ENCODE measurements at places on chromosomes 16 and 17.

- no peak for DNase-seq
Observed at GRCh38 chr17:42475121-42475520, 16.4 kb downstream of the ATP6V0A1 start.

DNA sequence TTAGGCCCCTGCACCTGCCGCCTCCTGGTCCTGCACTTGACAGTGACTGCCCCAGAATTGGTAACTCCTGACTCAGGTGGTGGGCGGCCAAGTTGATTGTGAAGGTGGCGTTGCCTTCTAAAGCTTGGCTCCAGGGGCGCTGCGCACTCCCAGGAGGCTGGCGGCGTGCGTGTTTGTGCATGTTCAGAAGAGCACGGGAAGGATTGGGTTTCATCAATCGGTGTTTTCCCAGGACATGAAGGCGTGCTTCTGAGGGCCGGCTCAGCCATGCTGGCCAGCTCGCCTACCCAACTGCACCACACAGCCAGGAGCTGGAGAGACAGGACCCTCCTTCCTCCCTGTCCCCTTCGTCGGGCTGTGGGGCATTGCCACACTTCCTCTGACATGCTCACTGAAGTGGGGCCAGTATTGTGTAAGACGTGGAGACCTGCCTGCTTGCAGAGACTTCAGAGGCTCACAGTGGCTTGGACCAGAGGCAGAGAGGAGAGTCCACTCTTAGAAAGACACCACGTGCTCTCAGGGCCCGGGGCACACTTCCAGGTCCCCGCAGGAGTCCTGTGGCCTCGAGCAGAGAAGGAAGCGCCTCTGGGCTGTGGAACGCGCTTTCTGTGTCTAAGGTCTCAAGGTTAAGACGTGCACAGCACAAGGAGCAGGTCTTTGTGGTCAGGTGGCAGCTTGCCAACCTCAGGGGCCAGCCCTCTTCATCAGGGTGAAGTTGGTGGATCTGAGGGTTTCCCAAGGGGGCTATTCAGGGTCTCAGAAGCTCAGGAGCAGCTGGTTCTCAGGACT lies 2.8 kb downstream of the RAB40C start:
- DNase-seq = no peak

DNA sequence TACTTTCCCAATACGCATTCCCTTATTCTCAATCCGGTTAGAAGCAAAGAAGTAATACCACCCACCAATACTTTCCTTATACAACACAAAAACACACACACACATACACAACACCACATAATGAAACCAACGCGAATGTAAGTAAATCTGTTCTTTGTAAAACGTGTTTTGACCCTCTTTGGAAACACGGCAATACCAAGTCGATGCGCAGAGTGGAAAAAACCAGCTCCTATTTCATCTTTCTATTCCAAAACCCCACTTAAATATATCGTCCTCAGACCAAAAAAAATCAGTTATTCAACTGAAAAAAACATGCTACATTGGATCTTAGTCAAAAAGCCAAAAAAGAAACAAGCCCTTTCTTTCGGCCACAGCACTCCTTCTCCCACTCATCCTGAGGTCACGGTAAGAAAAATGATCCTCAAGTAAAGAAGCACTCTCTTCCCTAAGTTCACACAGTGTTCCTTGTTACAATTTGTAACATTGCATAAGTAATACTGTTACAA lies 31.0 kb upstream of the ARL4D start:
- DNase-seq = no peak

DNA sequence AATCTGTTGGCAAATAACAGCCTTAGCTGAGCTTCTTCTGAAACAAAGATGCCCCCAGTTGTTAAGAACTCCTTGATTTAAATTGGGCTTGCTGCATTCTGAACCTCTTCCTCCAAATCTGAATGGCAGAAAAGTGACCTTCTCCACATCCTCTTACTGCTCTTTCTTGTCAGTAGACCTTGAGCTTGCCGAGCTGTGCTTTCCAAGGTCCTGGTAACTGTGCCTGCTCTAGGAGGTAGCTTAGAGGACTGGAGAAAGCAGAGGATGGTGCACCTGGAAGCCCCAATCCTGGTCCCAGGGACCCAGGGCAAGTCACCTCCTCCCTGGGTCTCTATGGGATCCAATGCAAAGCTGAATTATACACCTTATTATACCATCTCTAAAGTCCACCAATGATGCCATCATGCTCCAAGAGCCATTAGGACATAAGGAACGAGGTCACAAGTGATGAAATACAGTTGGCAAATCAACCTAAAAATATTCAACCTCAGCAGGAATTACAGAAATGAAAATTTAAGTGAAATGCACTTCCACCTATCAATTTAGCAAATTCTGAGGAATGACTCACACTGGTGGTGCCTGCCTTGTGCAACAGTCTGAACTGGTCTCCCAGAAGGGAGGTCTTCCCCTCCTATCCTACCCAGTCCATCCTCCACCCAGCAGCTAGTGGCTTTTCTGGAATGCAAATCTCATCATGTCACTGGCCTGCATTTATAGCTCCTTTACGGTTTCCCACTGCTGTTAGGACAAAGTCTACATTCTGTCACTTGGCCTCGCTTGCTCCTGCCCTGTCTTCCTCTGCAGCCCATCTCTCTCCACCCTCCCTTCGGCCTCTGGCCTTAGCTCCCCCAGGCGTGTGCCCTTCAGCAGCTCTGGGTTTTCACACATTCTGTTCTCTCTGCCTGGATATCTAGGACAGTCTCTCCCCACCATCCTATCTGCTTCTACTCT lies 36.6 kb downstream of the TOM1L2 start:
- no peak for DNase-seq

DNA sequence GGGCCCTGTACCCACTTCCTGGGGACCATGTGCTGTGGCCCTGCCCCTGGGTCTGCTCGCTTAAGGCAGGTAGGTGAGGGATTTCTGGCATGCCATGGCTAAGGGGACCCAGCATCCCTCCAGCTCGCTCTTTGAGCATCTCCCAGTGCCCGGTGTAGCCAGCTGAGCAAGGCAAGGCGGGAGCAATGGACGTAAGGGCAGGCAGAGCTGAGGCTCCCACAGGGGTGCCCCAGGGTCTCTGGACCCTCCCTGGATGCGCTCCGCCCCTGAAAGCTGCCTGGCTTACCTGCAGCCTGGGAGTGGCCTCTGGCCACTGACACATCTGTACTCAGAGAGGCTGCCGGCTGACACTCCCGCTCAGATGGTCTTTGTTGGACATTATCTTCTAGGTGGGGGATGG lies 189.9 kb downstream of the IRF8 start:
- DNase-seq = no peak

DNA sequence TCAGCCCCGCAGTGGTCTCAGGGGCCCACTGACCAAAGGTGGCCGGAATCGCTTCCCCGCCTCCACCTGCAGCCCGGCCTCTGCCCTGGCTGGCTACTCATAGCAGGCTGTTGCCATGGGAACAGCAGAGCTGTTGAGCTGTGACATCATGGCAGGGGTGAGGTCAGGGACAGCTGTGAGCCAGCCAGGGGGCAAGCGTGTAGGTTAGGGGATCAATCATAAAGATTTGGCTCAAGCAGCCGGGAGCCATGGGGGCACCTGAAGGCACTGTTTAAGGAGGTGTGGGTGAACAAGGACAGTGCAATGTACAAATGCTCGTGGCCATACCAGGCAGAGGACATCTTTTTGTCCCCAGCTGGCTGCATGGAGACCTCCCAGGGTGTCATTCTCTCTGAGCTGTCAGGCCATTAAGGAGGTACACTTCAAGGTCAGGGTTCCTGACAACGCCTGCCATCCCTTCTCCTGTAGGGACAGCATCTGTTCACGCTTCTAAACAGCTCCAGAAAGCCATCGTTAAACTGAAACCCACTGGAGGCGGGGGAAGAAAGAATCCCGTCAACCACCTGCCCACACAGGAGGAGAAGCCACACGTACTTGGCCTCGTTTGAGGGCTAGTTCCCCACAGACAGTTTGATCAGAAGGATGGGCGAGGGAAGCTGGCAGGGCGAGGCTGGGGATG lies at the start of gene CEP295NL:
CEP295NL (minus strand) TSS at position 101 of the 679 bp plus-strand sequence. CDS start 1,373 bp downstream, outside the sequence.
- no peak for DNase-seq

DNA sequence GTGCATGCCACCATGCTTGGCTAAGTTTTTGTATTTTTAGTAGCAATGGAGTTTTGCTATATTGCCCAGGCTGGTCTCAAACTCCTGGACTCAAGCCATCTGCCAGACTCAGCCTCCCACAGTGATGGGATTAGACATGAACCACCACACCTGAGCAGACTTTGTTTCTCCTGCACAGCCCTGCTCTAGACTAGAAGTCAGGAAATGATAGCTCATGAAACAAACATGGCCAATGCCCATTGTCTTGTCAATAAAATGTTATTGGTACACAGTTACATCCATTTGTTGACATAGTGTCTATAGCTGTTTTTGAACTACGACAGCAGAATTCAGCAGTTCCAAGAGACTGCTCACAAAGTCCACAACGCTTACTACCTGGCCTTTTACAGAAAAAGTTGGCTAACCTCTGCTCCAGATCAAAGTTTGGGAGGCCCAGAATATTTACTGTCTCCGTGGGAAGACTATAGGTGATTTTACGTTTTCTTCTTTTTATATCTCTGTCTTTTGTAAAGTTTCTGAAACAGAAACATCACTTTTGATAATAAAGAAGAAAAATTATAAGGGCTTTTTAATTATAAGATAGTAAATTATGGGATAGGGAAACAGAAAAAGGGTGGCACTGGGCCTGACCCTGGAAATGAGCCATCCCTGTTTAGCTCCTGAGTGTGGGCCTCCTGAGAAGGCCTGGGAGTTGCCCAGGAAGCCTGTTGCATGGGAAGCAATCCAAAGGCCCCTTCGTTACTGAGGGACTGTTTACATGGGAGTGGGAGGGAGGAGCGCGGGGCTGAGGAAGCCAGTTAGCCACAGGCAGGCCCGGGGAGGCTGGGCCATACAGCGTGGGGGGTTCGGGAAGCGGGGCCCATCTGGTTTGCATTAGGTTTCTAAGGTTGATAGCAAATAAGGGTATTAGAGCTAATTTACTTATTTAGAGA lies 201.5 kb downstream of the IRF8 start:
- no peak for DNase-seq

DNA sequence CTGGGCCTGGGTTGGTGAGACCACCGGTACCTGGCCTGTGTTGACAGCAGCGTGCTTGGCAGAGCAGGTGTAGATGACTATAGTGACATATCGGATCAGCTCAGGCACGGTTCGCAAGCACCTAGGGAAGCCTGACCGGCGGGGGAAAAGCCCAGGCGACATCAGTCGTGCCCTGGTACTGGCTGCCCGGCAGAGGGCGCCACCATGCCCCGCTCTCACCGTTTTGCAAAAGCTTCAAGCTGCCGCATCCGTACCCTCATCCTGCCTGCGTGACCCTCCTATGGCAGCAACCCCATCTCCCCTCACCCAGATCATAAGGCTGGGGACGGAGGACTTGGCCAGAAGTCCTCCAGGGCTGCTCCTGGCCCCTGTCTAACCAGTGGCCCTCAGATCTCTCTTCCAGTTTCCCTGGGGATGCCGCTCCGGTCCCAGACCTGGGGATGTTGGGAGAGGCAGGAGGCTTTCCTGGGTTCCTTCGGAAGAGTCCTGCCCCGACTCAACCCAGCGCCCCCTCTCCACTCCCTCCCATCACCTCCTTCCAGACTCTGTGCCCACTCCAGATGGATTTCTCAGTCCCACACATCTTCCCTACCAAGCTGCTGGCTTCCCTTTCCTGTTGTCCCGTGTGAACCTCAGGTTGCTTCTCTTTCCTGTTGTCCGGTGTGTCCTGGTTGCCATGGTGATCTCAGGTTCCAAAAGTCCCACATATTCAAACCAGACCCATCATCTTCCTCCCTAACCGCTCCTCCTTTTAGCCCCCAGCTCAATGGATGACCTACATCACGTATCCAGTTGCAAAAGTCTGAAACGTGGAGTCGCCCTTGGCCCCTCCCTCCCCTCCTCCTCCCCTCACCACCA lies 13.7 kb downstream of the ALOX12B start:
- DNase-seq = peak; percentile 84

GRCh38 chr16:65510850-65511249 lies 389.0 kb upstream of the CDH11 start:
- DNase-seq = no peak

DNA sequence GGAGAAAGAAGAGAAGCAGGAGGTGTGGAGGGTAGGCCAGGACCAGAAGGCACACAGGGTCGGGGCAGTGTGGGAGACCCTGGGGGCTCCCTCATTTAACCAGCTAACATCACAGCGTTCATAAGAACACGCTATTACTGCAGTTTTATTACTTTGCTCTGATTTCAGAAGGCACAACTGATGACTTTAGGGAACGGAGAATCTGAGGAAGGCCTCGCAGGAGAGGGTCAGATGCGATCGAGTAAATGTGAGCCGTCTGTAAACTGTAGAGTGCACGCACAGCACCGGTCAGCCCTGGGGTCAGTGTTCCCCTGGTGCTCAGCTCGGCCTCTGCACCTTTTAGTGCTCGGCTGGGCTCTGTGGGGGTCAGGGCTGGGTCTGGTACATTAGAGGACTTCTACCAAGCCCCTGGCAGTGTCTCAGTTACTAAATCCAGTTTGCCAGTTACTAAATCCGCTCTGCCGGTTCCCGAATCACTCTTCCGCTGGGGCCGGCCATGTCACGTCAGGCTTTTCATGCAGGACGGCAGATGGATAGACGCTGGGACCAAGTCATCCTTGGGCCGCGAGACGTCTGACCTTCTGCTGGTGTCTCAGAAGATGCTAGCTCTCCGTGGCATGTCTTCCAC lies 325.9 kb downstream of the SEC14L1 start:
- DNase-seq = no peak

GRCh38 chr17:2414446-2415064 lies 13.7 kb upstream of the MNT start:
- no peak for DNase-seq

GRCh38 chr17:78313735-78314648 lies 45.9 kb downstream of the SOCS3 start:
- peak; percentile 49 for DNase-seq

DNA sequence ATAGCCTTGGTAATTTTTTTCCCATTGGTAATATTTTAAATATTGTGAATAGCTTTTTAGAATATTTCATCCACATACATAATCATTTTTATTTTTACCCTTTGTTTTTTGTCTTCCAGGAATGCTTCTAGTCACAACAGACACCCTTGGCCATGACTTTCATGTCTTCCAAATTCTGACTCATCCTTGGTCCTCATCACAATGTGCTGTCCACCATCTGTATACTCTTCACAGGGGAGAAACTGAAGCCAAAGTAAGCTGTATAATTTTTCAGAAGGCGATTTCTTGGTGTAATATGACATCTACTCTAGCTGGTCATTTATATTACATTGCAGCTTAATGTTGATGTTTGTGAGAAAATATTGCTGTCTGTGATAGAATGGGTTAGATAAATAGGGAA lies 269.4 kb downstream of the BCAS3 start:
- DNase-seq = no peak

GRCh38 chr16:10895053-10895946 lies 18.3 kb downstream of the CIITA start:
- no peak for DNase-seq

GRCh38 chr16:88931936-88932335 lies 45.1 kb downstream of the CBFA2T3 start:
- DNase-seq = no peak

DNA sequence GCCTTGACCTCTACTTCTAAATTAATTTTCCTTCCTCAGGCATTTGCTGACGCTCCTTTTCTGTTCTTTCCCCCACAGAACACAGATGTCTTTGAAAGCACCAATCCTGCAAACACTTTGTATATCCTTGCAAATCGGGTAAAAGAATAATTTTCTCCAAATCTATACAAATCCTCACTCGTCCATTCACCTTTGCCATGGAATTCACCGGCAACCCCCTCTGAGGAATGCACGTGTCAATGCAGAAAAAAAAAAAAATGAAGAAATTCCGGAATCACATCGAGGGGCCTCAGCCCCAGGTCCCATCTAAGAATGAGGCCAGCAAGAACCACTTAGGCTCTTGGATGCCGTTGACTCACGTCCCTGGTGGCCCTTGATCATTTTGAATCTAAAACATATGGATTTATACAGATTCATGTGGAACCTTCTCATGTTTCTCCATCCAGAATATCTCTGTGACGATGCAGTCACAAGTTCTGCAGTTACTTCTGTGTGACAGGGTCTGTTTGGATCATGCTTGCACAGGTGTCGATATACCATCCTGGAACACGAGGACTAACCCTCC lies 136.9 kb downstream of the RBFOX3 start:
- DNase-seq = no peak
